ENCODE measurements at places on chromosomes 4 and X.

DNA sequence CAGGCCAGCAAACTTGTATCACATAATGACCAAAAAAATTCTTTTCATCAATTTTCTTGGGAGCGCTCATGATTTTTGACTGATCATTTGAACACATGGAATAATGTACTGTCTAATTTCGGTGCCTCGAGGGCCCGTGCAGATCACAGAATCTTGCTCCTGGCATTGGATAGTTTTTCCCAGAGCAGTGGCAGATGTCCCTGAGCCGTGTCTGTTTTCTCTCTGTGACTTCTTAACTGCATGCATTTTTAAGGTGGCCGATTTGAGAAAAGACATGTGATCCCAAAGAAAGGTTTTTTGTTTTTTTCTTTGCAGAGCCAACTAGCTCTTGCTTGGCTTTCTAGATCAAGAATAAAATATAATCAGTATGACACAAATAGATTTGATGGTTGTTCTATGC is 19.7 kb downstream of the GPRIN3 start:
- DNase-seq = no peak

GRCh38 chr4:40789031-40789430 is 39.3 kb downstream of the NSUN7 start:
- no peak for DNase-seq

DNA sequence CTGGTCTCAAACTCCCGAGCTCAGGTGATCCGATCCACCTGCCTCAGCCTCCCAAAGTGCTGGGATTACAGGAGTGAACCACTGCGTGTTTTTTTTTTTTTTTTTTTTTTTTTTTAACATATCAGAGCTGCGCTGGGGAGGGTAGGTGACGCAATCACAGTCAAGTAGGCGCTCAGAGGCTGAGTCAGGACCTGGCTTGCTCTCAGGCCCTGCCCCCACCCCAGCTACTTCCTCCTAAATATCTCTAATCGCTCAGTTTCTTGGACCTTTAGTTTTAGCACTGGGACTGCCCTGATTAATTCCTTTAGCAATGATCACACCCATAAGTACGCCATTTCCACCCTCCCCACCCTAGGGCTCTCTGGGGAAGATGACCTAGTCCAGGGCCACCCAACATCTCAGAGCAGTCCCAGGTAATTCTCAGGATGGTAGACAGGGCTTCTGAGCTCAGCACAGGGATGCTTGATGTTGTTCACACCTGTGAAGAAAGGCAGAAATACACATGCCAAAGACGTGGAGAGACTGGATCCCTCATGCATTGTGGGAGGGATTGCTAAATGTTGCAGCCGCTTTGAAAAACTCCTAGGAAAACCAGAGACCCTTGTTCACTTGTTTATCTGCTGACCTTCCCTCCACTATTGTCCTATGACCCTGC is 50.2 kb downstream of the DDX3X start:
- peak; percentile 29 for DNase-seq

- no peak for DNase-seq
These were observed 427.2 kb downstream of the FAT4 start for GRCh38 chr4:125741825-125742452.

DNA sequence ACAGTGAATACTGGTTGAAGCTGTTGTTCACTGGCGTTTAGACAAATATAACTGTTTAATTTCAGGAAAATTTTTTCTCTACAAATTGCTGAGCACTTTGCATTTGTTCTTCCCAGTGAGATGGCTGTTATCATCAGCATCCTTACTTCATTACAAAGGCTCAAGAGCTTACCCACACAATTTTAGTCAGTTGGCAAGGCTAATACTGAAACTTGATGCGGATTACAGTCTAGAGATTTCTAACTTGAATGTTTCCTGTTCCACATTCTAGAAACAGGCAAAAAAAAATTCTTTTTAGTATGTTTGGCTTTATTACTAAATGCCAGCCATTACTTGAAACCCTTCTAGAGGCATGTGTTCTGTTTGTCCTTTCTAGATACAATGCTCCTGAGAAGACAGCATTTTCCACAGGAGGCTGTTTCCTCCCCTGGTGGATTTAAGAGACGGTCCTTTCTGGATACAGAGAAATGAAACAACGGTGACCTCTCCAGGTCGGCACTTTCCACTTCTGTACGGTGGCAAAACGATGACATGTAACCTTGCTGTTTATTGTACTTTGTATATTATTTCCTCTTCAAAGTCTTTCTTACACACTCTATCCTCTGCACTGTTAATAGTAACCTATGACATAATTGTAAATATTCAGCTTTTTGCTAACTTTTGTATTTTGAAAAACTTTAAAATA is 80.9 kb downstream of the RFC1 start:
- DNase-seq = no peak

DNA sequence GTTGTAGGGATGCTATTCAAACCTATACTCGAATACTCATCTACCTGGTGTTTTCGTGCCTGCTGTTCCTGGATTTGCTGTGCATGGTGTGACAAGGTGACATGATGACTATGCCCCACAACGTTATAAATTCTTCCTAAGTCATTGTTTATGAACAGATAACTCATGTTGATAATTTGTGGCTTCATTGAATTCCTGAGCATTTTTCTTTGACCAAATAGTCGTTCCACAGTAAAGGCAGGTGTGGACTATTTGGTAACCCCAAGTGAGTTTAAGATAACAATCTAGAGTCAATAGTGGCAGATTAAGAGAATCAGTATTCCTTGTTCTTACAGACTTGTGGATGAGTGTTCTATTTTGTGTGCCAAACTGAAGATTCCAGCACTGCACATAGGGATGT is 59.9 kb downstream of the SNX25 start:
- DNase-seq = no peak

DNA sequence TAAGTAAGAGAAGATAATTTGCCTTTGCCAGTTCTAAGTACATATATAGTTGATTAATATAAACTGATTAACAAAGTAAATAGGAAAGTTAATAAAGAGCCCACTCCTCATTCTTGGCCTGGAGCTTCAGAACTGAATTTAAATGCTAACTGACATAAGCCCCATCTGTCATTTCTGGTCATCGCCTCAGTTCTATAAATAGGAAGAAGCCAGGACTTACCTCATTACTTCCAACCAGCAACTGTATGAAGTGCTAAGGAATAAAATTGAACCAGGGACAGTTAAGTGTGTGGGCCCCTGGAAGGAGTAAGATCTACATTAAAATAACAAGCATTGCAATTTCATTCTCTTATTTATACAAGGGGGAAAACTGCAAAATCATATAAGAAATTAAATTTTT is 52.0 kb upstream of the PDLIM5 start:
- no peak for DNase-seq

DNA sequence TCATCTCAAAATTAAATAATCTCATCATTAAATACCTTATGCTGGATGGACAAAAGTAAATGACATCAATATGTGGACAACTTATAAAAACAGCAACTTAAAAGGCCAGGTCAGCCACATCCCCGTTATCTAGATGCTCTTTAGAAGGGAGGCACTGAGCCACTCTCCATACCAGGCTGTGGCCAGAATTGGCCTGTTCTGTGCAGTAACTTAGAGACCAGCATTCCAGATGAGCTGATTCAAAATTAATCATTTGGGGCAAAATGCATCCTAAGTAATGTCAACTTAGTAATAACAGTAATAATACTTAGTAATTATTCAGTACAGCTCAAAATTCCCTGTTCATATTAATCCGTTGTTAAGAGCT is 373.6 kb downstream of the FBXW7 start:
- DNase-seq = no peak

DNA sequence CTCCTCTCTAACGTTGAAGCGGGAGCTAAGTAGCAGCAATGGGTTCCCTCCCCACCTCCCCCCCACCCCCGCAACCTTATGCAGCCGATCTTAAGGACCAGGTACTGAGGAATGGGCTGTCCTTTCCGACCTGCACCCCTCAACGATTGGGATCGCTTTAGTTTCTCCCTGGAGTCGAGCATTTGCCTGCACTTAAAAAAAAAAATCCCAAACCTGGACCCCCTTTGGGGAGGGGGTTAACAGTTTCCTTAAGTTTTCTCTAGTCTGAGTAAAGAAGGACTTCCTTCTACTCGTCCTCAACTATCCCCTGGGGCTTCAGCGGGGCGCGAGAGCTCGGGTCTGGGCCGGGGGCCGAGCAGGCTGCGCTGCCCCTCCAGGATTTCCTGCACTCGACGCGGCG is 25.7 kb upstream of the BCORL1 start:
- DNase-seq = no peak

DNA sequence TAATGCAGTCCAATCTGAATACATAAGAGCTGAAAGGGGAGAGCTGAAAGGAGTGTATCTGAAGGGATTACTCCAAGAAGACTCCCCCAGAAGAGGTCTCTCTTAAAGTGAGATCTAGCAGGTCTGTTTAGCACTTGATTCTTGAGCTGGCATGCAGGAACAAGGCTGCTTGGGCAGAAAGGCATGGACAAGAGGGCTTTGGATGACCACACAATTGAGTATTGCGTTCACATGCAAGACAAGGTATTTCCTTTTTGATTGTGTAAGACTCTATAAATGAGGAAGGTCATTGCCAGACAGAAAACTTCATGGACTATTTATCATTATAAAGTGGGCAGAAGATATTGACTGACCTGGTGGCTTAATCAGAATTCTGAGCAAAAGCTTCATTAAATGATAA is 145.5 kb upstream of the AFF2 start:
- no peak for DNase-seq

- DNase-seq = no peak
These were observed 1137.7 kb upstream of the TENM3 start for GRCh38 chr4:181105487-181105886.

GRCh38 chr4:74642006-74642405 is 152.3 kb downstream of the BTC start:
- no peak for DNase-seq

DNA sequence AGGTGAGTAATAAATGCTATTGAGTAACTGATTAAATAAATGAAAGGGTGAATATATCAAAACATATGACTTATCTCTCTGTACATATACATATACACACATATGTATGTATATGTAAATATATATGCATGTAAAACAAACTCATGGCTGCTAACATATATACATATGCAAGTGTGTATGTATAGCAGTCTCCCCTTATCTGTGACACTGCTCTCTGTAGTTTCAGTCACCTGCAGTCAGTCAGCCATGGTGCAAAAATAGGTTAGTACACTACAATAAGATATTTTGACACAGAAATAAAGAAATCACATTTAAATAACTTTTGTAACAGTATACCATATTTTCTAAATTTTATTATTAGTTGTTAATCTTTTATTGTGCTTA is 467.4 kb downstream of the EPHA5 start:
- no peak for DNase-seq

GRCh38 chr4:183872531-183872930 is 32.6 kb upstream of the STOX2 start:
- no peak for DNase-seq

DNA sequence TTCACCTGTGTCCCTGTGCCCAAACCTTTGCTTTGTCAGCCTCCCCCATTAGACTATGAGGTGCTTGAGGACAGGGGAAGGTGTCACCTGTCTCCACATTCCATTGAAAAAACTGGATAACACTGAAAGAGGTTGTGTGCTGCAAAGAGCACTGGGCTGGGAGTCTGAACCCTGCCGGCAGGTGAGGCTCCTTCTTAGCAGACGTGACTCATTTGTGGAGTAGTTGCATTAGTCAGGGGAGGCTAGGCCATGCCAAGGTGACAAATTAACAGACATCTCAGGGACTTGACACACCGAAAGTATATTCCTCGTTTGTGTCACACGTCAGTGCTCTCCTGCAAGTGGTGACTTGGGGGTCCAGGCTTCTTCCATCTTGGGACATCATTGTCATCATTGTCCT is 95.9 kb upstream of the STX18 start:
- no peak for DNase-seq

- no peak for DNase-seq
These were observed 770.3 kb downstream of the NLGN4X start for GRCh38 chrX:5458300-5458842.

DNA sequence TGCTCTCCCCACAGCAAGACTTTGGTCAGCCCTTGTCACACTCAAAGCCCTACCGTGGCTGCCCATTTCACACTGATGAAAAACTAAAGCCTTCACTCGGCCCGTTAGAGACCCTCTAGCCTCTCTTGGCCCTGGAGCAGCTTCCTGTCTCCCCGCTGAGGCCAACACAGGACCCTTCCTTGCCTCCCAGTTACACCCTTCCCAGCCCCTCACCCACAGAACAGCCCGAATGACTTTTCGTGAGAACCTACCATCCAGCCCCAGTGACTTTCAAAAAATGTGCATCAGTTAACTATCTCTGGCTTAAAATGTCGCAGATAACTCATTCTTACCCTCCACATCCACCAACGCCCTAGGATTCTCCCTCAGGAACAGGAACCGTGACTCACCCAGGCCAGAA is 756 bp upstream of the TAF9B start:
- no peak for DNase-seq

DNA sequence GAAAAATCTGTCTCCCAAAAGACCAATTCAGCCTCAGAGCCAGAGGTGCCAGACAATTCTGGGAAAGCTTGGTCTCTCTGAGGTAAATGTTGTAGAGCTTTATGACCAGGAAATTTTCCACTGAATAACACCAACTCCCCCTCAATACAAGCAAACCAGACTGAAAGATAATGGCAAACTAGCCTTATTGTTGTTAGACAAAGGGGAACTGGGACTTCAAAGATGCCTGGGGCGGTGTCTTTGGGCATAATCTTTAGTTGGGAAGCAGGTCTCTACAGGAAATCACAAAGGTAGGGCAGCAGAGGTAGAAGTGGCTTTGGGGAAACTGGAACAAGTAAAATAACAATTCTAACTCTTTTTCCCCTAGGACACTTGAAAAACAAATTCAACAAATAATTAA is 12.0 kb downstream of the COL4A6 start:
- no peak for DNase-seq

GRCh38 chrX:40471965-40472648 is 108.7 kb upstream of the ATP6AP2 start:
- peak; percentile 14 for DNase-seq

DNA sequence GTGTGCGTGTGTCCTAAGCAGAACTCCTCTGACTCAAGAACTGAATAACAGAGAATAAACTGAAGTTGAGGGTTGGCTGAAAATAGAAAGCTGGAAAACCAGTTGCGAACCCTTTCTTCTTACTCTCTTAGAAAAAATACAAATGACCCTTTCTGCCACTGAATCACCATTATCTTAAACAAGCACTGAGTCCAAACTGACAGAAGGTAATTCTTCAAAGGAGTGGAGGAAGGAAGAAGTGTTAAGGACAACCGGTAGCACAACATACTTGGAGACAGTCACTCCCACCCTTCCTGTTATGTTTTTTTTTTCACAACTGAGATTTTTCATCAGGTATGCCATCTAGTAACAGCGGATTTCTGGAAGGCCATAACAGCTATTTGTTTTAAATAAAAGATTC is 38.1 kb downstream of the HELQ start:
- DNase-seq = no peak
